HepG2 (cell line): ENCODE measurements at places on chromosomes 12 and 14. TPM values are rescaled to one million over a fixed set of nuclear protein-coding genes. Genes with fewer than 3 reads are reported as not detected.

Gene TAS2R9
- 0.11 TPM in 1 of 2 replicates, not detected in the other for total RNA-seq

GRCh38 chr14:35034440-35034833 is 11.6 kb upstream of the FAM177A1 start:
- H3K27me3 ChIP-seq: no peaks in the 10 kb centered on the region
- H3K4me3 ChIP-seq: no peak overlapping the region
- peaks cover 7% of the 10 kb centered on the region; the same call in 1 of the 2 replicates for H3K36me3 ChIP-seq
- H3K27ac ChIP-seq: peak overlapping the region; percentile 34
- H3K4me1 ChIP-seq: peaks cover 22% of the 10 kb centered on the region

Gene LMNTD1
- not detected in 2 replicates for total RNA-seq

Gene MYF5
- not detected in 2 replicates for total RNA-seq

DNA sequence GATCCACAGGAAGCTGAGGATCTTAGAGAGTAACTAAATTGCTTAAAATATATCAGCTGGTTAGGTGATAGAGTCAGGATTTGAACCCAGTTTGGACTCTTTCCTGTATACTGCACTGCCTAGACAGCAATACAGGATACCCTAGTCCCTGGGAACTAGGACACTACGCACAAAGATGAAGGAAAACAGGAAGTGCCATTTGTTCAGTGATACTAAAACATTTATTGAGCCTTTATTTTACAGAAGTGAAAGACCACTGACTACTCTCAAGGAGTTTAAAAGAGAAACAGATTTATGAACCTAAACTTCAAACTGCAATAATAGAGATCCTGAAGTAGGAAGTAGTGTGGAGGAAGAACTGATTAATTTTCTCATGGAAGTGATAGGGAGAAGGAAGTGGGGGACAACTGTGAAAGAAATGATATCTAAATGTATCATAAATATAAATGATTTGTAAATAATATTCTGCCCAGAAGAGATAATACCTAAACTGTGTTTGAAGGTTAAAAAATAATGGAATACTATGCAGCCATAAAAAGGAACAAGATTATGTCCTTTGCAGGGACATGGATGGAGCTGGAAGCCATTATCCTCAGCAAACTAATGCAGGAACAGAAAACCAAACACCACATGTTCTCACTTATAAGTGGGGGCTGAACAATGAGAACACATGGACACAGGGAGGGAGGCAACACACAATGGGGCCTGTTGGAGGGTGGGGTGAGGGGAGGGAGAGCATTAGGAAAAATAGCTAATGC is 18.2 kb downstream of the MSRB3 start:
- no peak overlapping the region for H3K4me3 ChIP-seq
- no peak overlapping the region for H3K27ac ChIP-seq
- no peaks in the 10 kb centered on the region for H3K4me1 ChIP-seq
- no peak for DNase-seq
- H3K27me3 ChIP-seq: no peaks in the 10 kb centered on the region

Gene ESRRB
- 0.04 TPM in 1 of 2 replicates, not detected in the other for total RNA-seq
